Stimulated activated CD8-positive, alpha-beta memory T cell treated with anti-CD3 and anti-CD28 coated beads, Interleukin-7, amount 100 ng/mL, for 24 hours (primary cell): ENCODE measurements at places on chromosomes 2 and 18.

DNA sequence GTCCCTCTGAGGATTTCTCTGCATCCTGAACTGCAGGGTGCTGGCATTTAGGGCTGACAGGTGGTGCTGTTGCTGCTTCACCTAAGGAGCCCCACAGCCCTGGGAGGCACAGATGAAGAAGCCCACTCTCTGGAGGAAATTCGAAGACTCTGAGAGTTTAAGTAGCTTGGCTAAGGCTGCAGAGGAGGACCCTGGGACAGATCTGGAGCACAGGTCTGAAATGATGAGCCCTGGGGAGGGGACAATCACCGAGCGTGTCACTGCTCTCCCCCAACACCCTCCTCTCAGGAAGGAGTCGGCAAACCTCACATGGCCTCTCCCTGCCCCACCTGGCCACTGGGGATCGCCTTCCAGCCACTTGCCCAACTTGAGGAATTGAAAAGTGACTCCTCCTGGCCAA, 18.6 kb downstream of the CYP27C1 start:
- DNase-seq, result no peak

DNA sequence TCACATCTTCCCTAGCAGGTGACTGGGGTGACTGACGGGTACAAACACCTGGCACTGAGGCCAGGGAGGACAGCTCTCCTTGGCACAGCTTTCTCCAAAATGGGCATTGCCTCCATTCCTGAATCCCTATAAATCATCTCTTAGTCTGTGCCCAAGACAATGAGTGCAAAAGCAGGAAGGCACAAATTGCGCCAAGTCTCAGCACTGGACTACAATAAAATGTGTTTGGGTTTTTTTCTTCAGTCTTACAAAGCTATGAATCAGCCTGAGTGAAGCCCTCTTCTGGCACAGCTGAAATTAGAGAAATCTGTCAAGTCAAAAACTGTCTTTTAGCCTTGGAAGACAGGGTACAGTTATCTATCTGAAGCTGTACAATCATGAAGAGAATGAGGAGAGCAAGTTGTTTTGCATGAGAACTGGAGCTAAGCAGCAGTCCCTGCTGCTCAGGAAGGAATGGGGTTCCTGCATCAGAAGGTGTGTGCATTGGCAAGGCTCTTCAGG, 90.8 kb downstream of the EPB41L3 start:
- DNase-seq, result no peak

DNA sequence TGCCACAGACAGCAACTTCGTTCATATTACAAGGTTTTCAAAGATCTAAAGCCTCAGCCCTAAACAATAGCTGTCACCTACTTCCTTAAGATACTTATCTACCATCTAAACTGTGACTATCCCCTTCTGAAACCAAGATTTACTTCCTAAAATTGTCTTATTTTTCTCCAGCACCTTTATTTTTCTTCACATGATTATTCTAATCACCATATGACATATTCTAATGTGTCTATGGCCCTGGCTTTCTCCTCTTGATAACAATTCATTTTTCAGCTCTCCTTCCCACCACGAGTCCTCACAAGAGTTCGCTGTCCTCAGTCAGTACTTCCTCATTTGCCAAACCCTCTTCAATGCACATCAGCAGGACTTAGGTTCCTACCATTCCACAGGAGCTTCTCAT, 53.9 kb downstream of the RTTN start:
- no peak for DNase-seq

GRCh38 chr18:75088021-75088506, 120.9 kb downstream of the PTGR3 start:
- no peak for DNase-seq

- no peak for DNase-seq
These were observed 134.0 kb downstream of the MREG start for GRCh38 chr2:215879331-215879730.

DNA sequence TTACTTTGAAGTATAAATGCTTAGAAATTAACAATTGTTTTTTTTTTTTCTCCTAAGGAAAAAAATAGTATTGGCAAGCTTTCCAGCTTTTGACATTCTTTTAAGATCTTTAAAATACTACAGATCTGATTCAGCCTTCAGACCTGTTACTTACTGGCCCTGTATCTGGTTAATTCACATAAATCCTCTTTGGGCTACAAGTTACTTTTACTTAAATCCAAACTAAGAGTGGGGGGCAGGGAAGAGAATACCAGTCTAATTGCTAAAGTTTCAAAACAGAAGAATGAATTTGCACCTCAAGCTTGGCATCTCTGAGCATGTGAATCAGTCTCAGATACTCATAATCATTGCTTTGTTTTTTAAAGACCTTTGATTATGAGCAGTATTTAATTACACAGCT, 386.3 kb downstream of the PARD3B start:
- no peak for DNase-seq

GRCh38 chr2:207683438-207683837, 28.0 kb upstream of the CCNYL1 start:
- DNase-seq, result no peak

DNA sequence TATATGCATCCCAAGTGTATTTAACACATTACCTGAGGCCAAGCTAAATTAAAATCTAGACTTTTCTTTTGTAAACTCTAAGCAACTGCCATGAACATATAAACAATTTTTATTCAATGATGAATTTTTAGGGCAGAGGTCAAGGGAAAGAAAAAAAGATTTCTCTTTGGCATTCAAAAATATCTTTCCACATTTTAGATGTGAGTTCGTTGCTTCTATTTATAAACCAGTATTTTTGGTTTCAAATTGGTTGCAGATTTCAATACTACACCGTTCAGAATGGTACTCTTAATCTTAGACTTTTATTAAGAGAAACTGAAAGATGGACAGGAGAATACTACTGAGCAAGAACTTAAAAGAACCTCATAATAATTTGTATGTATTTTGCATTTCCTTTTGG, 293.6 kb upstream of the CCDC68 start:
- no peak for DNase-seq

DNA sequence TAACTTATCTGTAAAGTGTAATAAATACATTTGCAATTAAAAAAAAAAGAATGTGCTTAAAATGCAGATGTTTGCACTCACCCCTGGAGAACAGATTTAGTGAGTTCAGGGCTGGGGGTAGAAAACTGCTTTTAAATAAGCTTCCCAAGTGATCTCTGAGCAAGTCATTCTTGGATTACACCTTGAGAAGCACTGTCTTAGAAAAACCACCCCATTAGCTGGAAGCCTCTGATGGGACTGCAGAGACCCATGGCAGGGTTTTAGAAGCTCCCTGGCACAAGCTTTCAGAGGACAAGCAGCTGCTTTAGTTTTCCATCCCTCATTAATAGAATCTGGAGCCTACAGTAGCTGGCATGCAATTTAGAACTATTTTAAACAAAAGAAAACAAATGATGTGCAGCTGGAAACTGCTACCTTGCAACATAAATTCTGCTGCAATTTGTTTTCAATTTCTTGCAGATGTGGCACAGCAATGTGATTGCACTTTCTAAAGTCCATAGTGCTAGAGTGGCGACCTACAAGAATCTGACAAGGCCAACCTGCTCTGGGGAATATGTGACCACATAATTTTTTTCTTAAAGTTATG, 141.5 kb downstream of the CDC42EP3 start:
- no peak for DNase-seq

GRCh38 chr18:6414723-6415417, at the start of gene L3MBTL4:
TSS of gene L3MBTL4 (minus strand) at chr18:6414911. CDS start at chr18:6311625, 103,286 bp downstream.
- DNase-seq, result no peak

DNA sequence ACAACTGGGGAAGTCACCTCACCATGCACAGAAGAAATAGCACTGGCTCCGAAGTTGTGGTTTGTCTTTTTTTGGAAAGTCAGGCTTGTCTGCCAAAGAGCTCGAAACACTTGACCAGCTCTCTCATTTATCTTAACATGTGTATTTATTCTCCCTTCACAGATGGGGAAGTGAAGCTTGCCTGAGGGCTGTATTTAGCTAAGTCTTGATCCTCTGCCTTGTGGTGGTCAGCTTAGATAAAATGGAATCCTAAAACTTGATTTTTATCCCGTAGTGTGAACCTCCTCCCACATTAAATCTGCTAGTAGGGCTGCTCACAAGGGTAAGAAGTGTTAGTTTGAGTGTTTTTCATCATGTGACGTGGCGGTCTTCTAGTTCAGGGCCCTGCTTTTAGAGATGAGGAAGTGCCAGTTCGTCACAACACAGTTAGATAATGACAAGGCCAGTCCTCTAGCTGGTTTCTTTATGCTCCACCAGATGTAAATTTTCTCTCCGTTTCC, 89.7 kb downstream of the TMEM247 start:
- no peak for DNase-seq

GRCh38 chr2:216735668-216736067, 40.3 kb upstream of the IGFBP5 start:
- DNase-seq, result no peak

DNA sequence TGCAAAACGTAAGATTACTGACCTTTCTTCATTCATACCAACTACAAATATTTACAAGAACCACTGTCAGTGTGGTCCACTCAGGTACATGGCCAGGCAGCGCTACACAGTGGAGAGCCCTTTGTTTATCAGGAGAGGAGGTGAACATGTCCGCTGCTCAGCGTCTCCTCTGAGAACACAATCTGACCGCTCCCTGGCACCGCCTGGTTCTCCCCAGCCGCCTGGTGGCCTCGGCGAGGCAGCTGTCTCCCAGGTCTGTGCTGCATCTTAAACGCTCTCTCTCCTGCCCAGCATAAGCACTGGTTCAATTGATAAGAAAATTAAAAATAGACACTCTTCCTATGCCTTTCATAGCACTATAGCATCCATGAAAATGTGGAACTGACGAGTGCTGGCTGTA, 146.8 kb upstream of the PXDN start:
- DNase-seq, result no peak

GRCh38 chr18:27057519-27058234, 127.4 kb downstream of the CHST9 start:
- DNase-seq, result no peak

DNA sequence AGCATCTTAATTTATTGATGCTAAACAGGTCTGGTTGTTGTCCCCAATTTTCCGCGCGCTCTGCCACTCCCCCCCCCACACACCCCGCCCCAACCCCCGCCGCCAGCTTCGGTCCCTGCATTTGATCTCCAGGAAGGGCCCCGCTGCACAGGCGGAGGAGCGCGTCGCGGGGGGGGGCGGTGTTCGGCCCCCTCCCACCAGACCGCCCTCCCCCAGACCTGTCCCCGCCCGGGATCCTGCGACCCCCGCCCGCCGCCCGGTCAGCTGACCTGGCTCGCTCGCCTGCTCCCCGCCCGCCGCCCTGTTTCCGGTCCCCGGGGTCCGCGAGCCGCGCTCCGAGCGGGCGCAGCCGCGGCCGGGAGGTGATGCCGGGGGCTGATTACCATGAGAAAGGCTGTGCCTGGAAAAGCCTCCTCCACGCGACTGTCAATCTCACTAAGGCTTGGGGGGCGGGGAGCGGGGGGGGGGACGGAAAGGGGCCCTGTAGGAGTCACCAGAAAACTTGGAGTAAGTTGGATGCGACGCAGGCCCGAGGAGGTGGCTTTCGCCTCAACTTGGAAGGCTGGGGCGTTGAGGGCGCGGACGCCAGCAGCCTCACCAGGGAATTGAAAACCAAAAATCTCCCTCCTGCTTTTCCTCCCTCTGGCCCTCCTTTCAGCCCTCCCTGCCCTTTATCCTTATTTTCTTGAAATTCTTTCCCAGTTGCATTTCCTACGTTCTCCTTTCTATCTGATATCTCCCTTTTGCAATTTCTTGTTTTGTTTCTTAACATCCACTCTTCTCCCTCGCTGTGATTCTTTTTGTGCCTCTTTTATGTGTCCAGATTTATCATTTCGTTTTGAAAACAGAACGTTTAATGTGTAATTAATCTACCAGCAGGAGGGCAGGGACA, 4.4 kb upstream of the ZEB2 start:
- no peak for DNase-seq

DNA sequence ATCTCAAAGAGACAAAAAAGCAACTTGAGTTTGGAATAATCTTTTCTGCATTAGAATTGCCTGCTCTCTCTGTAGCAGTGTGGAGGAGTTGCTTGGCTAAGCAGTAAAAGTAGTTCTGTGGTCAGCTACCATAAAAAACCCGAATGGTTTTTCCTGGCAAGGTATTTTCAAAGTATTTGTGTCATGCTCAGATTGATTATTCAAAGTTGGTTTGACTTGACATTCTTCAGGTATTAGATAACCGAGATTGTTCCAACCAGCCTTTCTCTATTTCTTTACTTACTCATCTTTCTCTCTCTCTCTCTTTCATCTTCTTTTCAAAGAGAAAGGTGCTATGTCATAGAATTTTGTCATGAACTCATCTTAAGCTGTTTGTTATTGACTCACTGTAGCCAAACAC, 404.9 kb downstream of the CPS1 start:
- DNase-seq, result no peak

DNA sequence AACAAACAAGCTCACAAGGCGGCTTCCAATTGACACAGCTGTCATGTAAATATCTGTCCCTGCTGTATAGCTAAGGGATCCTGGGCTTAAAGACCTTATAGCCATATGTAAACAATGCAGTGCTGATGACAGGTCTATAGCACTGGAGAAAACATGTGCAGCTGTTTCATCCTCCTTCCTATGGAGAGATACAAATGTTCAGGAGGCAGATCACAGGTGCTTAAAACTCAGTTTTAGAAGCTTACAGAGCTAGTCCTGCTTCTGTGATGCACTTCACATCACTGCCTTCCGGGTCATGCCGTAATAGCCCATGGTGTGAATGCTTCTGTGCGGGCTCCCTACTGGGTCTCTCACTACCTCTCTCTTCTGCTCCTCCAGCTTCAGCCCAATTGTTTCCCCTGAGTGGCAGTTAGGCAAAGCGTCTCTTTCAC, 262.4 kb upstream of the CHST9 start:
- no peak for DNase-seq

DNA sequence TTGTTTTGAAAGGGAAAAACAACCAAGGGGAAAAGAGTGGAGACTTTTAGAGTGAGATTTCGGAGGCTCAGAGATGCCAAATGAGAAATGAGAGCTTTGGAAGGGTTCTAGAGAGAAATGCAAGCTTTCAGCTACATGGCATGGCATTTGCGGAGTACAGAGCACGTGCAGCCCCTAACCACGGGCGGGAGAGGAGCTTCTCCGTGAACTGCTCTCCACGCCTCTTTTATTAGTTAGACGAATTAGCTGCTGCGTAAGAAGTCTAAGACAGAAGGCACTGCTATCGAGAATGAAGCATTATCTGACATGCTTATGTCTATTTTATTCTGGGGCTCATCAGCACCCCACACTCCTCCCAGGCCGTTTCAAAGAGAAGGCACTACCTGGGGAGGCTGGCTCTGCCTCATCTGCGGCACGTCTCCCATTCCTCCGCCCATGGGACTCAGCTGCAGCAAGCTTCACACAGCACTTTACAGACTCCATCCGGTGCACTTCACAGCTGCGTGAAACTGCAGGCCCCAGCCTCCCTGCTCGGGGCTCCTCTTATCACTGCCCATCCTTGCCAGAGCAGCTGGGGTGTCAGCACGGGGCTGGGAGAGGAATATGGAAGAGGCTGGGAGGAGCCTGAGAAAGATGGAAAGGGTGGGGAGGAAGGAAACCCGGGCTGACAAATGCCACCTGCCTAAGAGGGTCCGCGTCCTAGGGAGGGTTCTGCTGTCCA, 207.3 kb upstream of the APCDD1 start:
- no peak for DNase-seq
